Stimulated activated CD4-positive, alpha-beta T cell treated with anti-CD3 and anti-CD28 coated beads, Interleukin-1b, Interleukin-23, amount 100 ng/mL, for 48 hours (primary cell): ENCODE measurements at places on chromosomes 3 and 15.

- DNase-seq: no peak
Measured at GRCh38 chr3:99803297-99803696, 14.4 kb upstream of the CMSS1 start.

DNA sequence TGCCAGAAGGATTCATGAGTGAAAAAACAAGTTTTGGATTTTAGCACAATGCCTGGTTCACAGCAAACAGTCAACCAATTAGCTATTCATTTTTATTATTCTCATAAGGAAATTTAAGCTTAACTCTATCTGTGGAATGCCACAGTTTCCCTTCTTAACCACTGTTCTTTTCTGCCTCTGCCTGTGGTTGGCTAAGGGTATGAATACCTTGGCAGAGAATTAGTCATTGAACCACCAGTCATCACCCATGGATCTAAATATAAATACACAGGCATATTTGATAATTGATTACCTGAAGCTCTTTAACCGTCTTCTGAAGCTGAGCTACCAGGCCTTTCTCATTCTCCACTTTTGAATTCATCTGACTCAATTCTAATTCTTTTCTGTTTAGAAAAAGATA, 79.9 kb downstream of the MYH15 start:
- no peak for DNase-seq

- no peak for DNase-seq
Measured at GRCh38 chr15:80379693-80380092, 24.5 kb upstream of the ARNT2 start.

DNA sequence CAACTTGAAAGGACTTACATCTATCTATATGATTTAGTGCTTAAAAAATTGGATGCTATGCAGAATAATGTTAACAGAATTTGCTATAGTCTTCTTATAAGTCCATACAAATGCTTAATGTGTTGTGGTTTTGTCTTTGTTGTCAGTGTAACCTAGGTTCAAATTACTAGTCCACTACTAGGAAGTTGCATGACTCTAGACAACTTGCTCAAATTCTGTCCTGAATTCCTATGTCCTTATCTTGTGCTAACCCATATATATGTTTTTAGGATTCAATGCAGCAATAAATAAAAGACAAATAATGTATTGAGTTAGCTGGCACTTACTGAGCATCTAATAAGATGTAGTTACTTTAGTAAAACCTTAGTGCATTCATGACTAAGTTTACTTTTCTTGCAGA, 276.5 kb upstream of the KCNMB2 start:
- no peak for DNase-seq

- no peak for DNase-seq
Measured at GRCh38 chr15:75599401-75599800, 20.3 kb upstream of the PTPN9 start.

- no peak for DNase-seq
Measured at GRCh38 chr3:1960506-1960905, 138.2 kb upstream of the CNTN4 start.

DNA sequence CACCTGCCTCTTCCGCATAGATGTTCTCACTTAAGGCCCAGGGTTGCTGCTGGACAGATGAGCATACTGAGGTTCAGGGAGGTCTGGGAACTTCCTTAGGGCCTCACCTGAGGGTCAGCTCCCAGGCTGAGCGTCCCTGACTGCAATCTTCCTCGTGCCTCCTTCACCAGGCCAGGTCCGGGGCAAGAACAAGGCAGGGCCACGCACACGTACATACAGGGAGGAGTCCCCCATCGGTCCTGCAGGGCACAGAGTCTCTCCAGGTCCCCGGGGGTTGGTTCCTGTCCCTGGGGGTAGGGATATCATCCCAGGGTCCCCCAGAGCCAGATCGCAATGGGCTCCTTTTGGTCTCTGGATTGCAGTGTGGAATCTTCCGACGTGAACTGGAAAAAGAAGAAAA, 130.1 kb downstream of the LRRK1 start:
- DNase-seq: no peak

DNA sequence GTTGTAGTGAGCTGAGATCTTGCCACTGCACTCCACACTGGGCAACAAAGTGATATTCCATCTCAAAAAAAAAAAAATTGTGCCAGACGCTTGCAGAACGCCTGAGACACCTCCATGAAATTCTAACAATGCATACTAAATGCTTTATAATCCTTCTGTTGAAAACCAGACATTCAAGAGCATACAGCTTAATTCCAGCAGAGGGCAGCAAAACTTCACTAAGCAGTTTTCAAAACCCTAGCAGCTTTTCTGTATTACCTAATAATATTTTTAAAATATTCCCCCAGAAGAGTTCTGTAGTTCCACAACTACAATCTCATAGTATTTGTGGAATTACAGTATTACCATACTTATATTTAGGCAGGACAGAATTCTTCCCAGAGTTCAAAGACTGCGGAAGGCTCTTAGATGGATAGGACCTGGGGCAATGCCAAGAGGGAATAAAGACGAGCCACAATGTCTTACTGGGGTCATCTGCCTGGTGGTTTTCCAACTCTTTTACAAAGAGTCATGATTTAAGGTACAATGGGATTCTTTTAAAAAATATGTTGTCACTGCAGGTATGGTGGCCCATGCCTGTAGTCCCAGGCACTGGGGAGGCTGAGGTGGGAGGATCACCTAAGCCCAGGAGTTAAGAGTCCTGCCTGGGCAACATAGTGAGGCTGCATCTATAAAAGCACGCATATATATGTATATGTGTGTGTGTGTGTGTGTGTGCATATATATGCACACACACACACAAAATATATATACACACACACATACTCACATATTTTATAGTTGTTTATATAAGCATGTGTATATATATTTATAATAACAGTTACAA, 19.6 kb upstream of the TASOR start:
- peak; percentile 23 for DNase-seq

DNA sequence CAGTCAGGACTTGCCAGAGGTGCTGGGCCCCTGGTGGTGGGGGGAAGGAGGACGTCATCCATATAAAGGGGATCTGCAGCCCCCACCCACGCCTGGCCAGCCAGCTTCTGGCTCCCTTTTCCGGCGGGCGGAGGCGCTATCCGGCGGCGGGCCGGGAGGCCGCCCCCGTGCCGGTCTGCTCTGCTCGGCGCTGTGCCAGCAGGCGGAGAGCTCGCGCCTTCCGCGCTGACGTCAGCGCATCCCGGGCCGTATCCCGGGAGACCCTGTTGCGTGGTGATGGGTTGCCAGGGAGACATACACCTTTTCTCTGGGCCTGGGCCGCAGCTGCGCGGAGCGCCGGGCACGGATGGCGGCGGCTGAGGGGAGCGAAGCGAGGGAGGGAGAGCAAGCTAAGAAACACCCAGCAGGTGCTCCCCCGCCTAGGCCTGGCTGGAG, 1.1 kb downstream of the FAM131A start:
- no peak for DNase-seq

DNA sequence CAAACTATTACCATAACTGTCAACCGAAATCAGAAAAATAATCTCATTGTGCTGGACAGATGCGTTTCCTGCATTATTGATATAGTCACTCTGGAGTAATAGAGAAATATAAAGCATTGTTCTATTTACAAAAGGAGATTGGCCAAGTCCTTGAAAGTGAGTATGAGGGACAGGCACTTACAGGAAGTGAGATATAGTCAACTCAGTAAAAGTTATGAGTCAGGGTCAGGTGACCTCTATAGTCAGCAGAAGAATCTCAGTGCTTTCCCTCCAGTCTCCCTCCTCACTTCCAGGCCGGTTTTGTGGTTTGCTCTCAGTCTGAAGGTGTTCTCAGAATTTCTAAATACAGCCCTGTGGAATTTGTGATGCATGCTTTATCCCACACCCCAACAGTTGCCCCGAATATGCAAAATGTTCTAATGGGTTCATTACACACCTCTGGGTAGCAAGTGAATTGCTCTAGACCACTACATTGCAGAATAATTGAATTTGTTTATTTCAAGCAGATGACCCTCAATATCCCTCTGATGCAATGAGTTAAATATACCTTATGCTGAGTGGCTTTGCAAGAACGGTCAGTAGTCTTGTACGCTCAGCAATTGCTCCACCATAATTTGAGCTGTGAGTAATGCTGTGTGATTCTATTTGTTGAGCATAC, 787.7 kb downstream of the MCTP2 start:
- no peak for DNase-seq

- DNase-seq: no peak
Measured at GRCh38 chr3:48222616-48223513, at the start of gene CAMP. TSS of gene CAMP (plus strand) at chr3:48223495. CDS start at chr3:48223512, 17 bp downstream.

DNA sequence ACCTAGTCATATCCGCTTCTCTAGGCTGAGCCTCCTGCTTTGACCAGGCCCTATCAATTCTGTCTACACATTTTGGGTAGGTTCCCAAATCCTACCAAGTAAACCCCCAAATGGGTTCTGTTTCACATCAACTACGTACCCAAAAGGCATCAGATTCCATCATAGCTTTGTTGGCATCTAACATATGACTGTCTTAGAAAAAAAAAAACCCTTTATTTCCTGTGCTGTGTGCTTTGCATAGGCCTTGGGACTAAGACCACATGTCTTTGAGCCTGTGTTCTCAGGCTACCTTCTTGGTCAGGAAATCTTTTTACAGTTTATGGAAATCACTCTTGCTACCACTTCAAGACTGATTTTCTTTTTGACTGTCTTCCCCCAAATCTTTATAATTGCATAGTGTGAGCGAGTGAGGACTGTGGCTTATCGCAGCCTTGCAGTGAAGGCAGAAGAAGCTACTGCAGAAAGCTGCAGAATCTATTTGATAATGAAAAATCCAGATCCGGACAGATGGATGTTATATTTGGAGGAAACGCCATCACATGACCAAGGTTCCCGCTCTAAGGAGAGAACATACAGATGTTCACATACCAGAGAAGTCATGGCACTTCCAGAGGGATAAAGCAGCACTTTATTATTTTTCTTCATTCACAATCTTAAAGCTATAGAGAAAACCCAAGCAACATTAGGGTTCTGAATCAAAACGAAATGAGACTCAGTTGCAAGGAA, 111.2 kb downstream of the EOMES start:
- DNase-seq: no peak

- no peak for DNase-seq
Measured at GRCh38 chr3:16801223-16801622, 83.5 kb upstream of the PLCL2 start.

DNA sequence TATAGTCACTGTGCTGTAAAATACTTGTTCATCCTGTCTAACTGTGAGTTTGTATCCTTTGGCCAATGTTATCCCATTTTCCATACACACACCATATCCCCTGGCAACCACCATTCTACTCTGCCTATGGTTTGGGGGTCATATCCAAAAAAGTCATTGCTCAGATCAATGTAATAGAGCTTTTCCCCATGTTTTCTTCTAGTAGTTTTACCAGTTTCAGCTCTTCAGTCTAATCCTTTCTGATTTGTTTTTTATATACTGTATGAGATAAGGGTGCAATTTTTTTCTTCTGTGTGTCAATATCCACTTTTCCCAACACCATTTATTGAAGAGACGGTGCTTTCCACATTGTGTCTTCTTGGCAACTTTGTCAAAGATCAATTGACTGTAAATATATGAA, 14.0 kb upstream of the DLG1 start:
- DNase-seq: no peak

GRCh38 chr3:120566243-120566975, 29.7 kb upstream of the NDUFB4 start:
- no peak for DNase-seq

DNA sequence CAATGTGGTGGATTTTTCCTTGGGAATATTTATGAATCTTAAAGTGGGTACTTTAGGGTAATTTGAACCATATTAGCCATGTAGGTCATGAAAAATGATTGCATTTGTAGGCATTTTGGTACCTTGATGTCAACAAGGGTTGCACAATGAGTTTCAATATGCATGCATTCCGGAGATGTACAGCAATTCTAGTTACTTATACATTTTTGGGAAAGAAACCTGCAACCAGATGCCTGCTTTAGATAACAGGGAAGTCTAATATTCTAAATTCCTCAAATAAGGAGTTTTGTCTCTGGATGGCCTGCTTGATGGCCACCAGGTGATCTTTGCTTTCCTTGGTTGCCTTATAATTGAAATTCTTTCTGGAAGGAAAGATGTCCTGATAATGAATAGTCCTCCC, 240.5 kb upstream of the SETMAR start:
- no peak for DNase-seq

DNA sequence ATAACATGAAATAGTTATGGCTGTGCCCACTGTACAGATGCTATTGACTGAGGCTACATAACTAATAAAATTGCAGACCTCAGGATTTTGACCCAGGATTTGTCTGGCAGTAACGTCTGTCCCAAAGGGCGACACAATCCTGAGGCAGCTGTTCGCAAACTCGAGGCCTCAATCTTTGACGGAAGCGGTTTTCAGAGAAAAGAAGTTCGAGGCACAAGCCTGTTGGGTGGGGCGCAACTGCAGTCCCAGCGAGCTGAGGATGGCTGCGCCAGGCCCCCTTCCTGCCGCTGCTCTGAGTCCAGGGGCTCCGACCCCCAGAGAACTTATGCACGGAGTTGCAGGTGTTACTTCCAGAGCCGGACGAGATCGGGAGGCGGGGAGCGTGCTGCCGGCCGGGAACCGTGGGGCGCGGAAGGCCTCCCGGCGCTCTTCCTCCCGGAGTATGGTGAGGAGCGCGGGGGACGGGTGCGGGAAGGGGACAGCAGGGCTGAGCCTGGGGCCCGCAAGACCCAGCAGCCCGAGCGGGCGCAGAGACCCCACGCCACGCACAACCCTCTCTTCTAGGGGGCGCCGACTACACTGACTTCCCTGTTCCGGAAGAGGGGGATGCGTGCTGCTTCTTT, at the start of gene PARP15:
Gene PARP15 (plus strand): TSS at position 242 of the 623 bp plus-strand sequence. CDS start 18 bp downstream, at position 260.
- DNase-seq: peak; percentile 39

GRCh38 chr3:41888368-41889076, 73.4 kb downstream of the ULK4 start:
- DNase-seq: no peak

DNA sequence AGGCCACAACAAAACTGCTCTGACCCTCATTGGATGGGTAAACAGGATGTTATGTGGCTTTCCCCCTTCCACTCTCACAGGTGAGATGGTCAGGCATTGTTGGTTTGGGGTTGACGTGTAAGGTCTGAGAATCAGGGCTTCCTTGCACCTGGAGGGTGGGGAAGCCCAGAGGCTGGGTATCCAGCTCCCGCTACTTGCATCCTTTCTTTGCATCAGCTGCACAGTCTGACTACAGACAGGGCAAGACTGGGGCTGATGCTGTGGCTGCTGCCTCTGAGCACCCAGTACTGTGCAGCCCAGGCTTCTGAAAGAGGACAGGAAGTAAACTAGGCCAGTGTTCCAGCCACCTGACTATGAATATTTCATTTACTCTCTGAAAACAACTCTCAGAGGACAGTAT, 58.0 kb upstream of the ATP2B2 start:
- DNase-seq: no peak

GRCh38 chr15:62809115-62809967, 233.2 kb upstream of the TPM1 start:
- no peak for DNase-seq

DNA sequence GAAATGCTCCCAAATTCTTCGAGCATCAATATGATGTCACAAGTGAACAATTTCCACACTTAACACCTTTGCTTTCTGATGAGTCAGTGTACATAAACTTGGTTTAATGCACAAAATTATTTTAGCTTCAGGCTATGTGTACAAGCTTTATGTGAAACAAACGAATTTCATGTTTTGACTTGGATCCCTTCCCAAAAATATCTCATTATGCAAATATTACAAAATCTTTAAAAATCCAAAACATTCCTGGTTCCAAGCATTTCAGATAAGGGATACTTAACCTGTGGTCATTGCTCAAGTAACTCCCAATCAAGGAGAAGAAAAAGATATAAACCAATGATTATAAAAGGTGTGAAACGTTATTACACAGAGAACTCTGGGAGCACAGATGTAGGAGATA, 25.2 kb downstream of the RAB5A start:
- DNase-seq: no peak

- DNase-seq: no peak
Measured at GRCh38 chr3:52752045-52752660, 18.6 kb downstream of the NEK4 start.
